NCI-H774 (cell line): ENCODE measurements at places on chromosomes 3 and 15.
A peak's percentile ranks its signal among the peaks of the same experiment; 100 is the strongest.

- no peak for DNase-seq
Measured at GRCh38 chr3:134644731-134645514, 5.9 kb downstream of the KY start.

DNA sequence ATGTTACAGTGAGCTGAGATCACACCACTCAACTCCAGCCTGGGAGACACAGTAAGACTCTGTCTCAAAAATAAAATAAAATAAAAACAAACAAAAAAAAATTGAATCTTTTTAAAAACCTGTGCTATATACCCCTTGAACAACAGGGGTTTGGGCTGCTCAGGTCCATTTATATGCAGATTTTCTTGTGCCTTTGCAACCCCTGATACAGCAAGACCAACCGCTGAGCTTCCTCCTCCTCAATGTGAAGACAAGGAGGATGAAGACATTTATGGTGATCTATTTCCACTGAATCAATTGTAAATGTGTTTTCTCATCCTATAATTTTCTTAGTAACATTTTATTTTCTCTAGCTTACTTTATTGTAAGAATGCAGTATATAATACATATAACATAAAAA, 831.0 kb upstream of the ARPP21 start:
- DNase-seq = no peak

- no peak for DNase-seq
Measured at GRCh38 chr3:154250291-154250690, 74.0 kb downstream of the DHX36 start.

DNA sequence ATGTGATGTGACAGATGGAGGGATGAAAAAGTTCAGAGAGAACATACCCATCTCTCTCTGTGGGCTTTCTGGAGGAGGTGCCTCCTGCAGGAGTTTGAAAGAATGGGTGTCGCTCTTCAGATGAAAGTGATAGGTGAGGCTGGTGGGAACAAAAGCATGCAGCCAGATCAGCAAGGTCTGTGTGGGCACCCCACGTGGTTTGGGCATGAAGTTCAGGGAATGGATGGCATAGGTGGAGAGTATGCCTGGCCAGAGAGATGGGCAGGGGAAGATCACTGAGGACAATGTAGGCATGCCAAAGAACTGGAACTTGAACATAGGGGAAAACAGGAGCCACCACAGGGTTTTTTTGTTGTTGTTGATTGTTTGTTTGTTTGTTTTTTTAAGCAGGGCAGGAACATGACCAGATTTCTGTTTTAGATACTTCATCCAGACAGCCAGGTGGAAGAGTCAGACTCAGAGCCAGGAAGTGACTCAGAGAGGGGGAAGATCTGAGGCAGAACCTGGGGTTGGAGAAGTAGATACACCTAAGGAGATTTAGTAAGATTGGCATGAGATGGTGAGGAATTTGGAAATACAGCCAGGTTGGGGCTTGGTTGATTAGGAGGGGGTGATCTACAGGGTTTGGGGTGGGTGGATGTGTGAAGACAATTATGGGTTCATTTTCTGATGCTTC, 64.8 kb upstream of the CLSTN2 start:
- no peak for DNase-seq

- DNase-seq = no peak
Measured at GRCh38 chr3:97871186-97871585, 49.4 kb downstream of the CRYBG3 start.

GRCh38 chr3:101279765-101280385, 40.5 kb downstream of the IMPG2 start:
- no peak for DNase-seq

DNA sequence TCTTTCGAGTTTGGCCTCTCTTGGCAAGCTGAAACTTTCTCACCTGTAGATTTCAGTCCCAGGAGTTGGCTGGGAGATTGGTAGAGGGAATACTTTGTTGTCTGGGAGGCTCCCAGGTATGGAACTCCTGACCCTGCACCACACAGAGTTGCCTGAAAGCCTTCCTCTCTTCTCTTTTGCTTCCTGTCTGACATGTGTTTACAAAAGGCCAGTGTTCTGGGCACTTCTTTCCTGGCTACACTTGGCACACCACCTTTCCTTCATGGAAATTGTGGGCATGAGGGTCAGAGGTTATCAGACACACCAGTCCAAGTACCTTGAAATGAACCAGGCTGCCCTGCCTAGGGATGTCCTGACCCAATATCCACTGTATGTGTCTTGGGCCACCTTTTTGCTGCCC, 123.7 kb downstream of the ABHD5 start:
- DNase-seq = no peak

- DNase-seq = no peak
Measured at GRCh38 chr3:153572165-153572564, 410.1 kb downstream of the RAP2B start.

- no peak for DNase-seq
Measured at GRCh38 chr3:81752604-81753003, 8.8 kb downstream of the GBE1 start.

DNA sequence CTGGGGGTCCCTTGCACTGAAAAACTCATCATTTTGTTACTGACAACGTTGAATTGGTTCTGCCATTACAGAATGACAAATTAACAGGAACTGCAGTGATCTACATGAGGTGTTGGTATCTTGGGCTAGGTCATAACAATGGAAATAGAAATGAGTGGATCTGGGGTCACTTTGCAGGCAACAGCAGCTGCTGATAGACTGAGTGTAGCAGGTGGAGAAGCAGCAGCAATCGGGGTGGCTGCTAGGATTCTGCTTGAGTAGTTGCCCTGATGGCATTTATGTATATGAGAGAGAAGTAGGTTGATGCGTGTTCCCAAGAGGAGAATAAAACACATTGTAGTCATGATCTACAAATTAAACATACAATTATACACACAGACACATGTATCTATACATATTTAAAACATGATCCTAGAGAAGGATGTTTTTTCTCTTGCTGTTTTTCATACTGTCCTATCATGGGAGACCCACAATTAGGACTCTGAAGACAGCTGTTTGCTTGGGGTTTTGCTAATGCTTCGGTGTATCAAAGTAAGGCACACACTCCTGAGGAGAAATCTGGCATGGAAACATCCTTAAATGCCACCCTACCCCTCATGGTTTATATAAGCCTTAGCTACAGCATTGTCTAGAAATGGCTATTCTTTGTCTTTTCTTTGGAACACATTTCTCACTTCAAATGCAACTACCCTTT, 15.8 kb upstream of the THBS1 start:
- DNase-seq = no peak

DNA sequence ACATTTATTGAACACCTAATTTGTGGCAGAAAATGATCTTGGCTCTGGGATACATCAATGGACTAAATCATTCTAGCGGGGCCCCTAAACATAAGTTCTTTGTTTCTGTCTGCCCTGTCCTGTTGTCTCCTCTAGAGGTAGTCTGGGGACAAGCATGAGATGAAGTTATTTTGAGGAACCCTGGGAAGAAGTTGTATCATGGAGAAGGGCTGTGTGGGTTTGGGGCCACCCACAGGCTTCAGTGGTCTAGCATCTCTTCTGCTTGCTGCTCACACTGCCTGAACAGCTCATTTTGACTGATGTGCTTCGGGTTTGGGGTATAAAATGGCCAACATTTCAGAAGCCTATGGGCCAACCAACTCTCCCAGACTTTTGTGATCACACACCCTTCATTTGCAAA, 50.3 kb upstream of the OSBPL11 start:
- no peak for DNase-seq

- no peak for DNase-seq
Measured at GRCh38 chr15:80925597-80926059, 64.0 kb downstream of the MESD start.

- DNase-seq = peak; percentile 54
Measured at GRCh38 chr3:109963831-109964230, 626.5 kb upstream of the DPPA4 start.

GRCh38 chr15:84603630-84604379, 3.0 kb downstream of the ZSCAN2 start:
- no peak for DNase-seq

DNA sequence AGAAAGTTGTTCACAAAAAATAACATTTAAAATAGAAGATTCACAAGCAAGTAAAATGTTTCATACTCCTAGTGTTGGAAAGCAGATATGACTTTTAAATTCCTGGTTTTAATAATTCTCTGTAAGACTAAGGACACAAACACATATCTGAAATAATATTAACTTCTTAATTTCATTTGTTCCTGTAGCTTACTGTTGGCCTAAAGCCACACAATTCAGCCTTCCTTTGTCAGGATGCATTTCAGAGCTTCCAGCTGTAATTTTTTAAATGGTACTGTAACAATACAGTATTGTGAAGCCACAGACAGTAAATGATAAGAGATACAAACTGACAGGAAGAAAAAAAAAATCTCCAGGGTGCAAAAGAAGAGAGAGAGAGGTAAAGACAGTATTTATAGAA, 84.2 kb downstream of the TMCC1 start:
- no peak for DNase-seq

- DNase-seq = no peak
Measured at GRCh38 chr15:30978328-30978727, 13.1 kb downstream of the MTMR10 start.

GRCh38 chr3:188520466-188520865, 366.5 kb downstream of the LPP start:
- no peak for DNase-seq

DNA sequence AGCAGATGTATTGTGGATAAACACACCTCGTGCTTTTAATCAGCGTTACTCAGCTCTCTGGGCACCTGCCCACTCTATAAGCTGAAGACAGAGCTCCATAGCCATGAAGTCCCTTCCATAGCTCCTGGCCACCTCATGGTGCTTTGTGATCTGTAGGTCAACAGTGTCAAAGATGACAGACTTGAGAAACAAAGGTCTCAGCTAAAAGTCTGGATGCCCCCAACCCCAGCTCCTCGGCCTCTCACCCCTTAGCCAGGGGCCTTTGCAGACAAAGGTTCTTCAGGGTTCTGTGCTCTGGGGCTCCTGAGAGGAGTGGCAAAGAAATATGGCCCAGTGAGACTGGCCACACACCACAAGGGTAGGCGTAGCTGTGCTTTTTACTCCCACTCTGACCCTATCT, 168.6 kb downstream of the KLF13 start:
- DNase-seq = no peak

DNA sequence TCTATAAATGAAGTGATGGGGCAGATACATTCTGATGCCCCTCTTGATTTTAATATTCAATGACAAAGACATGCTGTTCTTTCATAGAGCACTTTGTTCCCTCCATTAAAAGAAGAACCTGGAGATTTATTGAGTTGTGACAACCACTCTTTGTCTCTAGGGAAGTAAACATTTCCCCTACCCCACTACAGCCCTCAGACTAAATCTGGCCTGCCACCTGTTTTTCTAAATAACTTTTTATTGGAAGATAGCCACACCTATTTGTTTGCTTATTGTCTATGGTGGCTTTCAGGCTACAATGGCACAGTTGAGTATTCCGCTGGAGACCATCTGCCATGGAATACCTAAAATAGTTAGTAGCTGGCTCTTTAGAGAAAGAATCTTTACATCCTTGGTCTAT, 41.2 kb upstream of the ZNF385D start:
- no peak for DNase-seq

- no peak for DNase-seq
Measured at GRCh38 chr15:68797599-68798345, 22.9 kb downstream of the ANP32A start.
